H7 (cell line): ENCODE measurements at places on chromosomes 11 and 22.

DNA sequence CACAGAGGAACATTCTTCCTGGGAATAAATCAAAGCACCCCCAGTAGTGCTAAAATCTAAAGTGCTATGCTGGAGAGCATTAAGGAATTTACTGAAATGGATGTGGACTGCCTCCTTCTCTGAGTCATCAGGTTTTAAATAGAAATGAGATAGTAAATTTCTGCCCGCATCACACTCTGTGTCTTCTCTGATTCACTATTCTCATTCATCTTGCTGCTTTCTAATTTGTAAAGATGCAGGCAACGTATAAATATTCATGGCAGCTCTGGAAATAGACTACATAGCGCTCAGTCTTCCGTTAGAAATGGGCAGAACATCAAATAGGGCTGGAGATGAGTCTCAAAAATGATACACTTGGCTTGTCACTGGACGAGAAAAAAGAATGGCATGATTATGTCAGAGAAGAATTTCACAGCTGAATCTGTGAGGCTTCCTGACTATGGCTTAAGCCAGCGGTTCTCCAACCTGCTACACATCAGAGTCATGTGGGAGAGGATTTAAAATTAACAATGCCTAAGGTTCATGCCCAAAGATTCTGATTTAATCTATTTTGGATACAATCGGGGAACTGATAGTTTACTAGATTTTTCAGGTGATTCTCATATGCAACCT is 178.2 kb downstream of the LRRC4C start:
- DNase-seq = no peak

- DNase-seq = peak; percentile 49
These were observed 83.0 kb downstream of the CDKN1C start for GRCh38 chr11:2802389-2803185.

DNA sequence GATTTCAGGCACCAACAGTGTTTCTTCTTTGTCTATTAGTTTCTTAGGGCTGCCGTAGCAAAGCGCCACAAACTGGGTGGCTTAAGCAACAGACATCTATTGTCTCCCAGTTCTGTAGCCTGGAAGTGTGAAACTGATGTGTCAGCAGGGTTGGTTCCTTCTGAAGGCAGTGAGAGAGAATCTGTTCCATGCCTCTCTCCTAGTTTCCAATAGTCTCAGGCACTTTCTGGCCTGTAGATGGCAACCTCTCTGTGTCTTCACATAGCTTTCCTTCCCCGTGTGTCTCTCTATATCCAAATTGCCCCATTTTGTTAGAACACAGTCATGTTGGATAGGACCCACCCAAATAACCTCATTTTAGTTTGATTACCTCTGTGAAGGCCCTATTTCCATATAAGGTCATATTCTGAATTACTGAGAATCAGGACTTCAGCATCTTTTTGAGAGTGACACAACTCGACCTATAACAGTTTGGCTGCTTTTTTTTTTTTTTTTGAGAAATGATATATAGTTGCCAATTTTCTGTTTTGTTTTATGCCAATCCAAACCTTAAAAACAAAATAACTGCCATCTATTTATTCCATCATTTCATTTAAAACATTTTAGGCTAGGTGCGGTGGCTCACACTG is 108.2 kb downstream of the SLC36A4 start:
- DNase-seq = peak; percentile 30

- DNase-seq = no peak
These were observed 24.4 kb upstream of the HSPA8 start for GRCh38 chr11:123086305-123086704.

DNA sequence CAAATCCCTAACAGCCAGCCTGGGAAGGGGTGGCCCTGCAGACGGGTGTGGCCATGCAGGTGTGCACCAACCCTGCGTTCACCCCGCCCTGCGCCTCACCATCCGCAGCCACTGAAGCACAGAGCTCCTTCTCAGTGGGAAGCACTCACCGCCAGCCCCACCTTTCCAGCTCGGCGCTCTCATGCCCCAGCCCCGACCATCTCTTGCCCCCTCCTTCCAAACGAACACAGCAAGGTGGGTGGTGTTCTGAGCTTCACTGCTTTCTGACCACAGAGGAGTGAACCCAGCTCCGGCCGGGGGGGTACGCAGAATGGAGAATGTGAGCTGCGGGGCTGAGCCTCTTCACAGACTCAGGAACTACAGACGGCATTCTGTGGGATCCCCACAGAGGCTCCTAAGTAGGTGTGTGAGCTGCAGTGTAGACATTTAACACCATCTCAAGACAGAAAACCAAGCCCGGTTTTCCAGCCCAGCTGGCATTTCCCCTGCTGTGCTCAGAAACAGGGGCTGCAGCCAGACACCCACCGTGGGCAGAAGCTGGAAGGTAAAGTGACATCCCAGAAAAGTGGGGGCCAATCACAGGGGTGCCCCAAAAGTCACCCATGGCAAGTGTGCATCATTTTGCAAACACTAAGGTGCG is 88.4 kb upstream of the RTL6 start:
- DNase-seq = peak; percentile 65

DNA sequence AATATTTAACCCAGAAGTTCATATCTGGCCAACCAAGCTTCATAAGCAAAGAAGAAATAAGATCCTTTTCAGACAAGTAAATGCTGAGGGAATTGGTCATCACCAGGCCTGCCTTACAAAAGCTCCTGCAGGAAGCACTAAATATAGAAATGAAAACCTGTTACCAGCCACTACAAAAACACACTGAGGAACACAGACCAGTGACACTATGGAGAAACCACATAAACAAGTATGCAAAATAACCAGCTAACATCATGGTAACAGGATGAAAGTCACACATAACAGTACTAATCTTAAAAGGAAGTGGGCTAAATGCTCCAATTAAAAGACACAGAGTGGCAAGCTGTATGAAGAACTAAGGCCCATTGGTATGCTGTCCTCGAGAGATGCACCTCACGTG is 311.4 kb downstream of the DYNC2H1 start:
- DNase-seq = no peak

DNA sequence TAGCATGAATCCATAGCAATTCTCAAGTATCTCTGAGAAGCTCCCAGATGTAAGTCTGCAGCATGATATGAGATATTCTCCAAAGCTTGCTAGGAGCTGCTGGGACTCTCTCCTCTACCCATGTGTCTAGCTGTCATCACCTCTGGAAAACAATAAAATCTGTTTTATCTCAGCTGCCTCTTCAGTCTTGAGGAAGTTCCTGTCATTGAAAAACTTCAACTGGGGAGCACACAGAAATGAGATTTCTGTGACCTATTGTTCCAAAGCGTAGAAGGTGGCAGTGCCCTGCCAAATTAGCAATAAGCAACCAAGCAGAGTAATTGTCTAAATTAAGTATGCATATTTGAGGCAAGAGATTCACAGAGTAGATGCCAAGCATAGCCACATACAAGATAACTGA is 1380.6 kb upstream of the RAG2 start:
- DNase-seq = no peak

GRCh38 chr11:15027011-15027410 is 46.4 kb upstream of the CALCB start:
- no peak for DNase-seq

- no peak for DNase-seq
These were observed 30.2 kb upstream of the CFAP300 start for GRCh38 chr11:102017026-102017425.

DNA sequence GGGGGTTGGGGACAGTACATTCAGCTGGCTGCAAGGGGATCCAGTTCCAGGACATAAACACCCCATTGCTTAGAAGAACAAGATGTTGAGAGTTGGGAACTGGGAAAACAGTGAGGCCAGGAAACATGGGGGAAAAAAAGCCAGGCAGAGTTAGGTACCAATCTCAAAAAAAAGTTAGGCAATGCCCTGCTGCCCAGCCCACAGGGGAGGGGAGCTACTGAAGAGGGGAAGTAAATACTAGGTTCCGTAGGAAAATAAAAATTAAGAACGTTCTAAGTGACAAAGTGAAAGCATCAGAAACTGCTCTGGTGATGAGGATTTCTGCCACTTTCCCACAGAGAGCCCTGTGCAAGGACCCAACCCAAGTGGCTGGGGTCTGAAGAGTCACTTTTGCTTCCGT is 12.0 kb downstream of the SPTBN2 start:
- no peak for DNase-seq

DNA sequence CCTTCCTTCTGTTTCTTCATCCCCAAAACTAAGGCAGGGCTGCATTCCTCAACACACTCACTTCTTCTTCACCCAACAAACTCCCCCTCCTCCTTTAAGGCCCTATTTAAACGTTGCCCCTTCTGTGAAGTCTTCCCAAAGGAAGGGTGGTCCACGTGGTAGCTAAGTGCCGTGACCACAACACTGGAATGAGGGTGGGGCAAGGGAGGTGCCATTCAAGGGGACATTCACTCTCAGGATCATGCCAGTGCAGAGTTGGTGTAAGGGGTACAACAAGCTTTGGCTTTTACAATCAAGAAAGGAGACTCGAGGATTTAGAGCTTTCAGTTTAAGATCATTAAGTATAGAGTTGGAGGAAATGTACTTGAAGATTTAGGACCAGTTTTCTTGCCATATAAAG is 8.0 kb upstream of the MS4A10 start:
- DNase-seq = no peak

GRCh38 chr22:38104084-38104483 is 6.4 kb downstream of the BAIAP2L2 start:
- peak; percentile 90 for DNase-seq

DNA sequence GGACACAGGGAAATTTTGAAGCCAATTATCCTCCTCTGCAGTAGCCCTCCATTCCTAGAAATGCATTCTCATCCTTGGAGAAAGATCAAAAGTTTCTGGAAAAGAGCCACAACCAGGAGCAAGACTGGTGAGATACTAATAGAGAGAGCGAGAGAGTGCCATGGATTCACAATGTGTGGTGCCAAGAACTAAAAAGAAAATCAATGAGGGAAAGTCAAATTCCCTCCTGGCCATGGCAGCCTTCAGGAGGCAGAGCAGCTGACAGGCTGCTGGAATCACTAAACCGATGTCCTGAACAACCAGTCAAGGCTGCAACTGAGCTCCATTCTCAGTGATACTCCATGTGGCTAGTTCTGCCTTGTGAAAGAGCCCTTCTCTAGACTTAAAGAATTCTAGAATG is 561.0 kb downstream of the SOX6 start:
- no peak for DNase-seq

DNA sequence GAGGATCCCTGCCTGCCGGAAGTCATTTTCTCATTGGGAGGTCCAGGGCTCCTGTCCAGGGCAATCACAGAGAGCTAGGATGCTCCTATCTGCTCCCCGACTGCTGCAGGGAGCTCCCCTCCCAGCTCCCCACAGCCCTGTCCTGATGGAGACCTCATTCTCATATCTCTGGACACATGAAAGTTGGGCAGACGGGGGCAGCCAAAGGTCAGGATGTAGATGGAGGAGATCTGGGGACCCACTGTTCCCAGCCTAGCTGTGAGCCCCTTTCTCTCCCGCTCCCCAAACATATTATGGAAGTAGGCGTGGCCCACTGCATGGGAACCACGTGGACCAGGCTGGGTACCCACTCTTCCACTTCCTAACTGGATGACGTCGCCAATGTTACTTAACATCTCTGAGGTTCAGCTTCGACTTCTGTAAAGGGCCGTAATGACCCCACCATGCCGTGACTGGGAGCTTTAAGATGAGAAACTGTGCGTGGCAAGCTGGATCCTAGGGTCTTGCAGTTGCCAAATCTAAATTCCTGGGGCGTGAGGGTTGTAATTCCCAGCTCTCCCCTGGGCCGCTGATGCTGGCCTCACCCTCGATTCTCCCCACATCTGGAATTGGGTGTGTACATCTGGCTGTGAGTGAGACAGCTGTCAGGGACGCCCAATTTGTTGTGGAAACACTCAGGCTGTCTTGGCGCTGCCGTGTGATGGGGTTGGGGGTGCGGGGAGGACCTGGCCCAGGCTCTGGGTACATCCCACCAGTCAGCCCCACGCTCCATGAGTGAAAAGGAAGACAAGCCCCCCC is 1.8 kb downstream of the CDC42EP2 start:
- DNase-seq = no peak

- peak; percentile 26 for DNase-seq
These were observed 42.7 kb upstream of the CYP2D6 start for GRCh38 chr22:42173183-42173926.

DNA sequence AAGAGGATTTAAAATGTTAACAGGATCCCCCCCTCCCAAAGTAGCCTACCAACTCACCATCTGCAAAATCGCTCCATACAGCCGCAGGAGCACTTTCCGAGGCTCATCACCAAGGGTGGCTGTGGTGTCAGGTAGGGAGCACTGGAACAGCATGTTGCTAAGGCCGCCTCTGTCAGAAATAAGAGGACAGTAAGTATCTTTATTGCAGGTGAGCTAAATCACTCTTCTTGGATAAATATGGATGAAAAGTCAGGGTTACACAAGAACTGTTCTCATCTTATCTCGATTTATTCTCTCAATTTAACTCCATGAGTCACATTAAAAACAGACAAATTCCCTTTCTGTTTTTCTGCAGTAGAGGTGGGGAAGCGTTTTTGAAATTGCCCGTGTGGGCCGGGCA is 24.2 kb downstream of the CHKA start:
- DNase-seq = no peak

DNA sequence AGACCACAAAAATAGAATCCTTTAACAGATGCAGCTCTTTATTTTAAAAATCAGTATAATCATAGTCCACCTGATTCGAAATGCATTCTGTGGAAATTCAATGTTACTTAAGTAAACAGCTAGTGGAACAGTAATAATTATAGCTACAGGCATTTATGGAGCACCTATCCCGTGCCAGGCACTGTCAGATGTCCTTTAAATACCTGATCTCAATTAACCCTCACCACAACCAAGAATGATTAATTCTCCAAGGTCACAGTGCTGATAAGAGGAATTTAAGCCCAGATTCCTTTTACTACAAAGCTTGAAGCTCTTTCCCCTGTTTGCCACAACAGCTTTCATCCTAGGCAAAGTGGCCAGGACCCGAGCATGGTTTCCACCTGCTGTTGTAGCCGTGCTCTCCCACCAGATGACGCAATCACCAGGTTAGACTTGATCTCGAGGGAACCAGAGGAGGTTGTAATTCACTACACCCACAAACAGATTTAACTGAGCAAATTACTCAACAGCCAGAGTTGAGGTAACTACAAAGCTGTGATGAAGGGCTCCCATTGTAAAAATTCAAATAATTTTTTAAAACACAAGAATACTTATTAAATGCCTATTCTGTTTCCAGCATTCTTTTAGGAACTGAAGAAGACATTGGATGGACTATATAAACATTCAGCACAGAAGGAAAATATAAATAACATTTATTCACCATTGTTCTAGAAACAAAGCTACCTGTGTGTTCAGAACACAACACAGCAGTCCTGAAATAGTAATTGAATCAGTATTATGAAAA is 10.3 kb downstream of the PRDM10 start:
- DNase-seq = peak; percentile 84
